ENCODE measurements at places on chromosomes 5 and 9. TPM values are rescaled to one million over a fixed set of nuclear protein-coding genes. Genes with fewer than 3 reads are reported as not detected.

GRCh38 chr9:22278426-22278825 lies 168.2 kb upstream of the DMRTA1 start:
- no peak for DNase-seq

GRCh38 chr9:16236882-16237281 lies 633.6 kb downstream of the BNC2 start:
- DNase-seq = no peak

DNA sequence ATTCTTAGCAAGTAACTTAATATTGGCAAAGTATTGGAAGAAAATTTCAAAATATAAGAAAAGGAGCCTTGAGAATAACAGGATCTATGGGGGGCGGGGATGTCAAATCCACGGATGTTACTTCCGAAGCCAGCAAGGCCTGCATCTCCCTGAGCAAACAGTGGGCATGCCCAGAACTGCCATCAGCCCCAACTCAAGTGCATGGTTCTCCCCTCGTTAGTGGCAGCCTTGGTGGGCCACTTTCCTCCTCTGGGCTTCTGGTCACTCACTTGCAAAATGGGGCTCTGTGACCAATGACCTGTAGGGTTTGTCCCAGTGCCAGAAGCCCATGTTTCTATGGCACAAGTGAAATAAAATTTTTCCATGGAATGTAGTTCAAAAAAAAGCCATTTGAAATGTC lies 27.2 kb upstream of the MED10 start:
- no peak for DNase-seq

DNA sequence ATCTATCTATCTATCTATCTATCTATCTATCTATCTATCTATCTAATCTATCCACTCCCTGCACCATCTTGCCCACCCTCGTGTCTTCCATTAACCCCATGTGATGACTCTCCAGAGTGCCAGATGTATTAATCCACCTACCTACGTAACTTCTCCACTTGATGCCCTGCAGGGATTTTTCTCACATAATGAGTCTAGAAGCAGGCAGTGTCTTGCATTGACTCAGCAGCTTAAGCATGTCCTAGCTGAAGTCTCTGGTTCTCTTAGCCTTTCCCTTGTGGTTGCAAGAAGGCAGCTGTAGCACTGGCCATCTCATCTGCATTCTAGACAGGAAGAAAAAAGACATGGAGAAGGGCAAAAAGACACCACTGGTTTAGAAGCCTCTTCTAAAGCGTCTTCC lies 96.7 kb upstream of the ALDH1B1 start:
- no peak for DNase-seq

Gene ARL10
- total RNA-seq = 5.4 TPM

Gene DMRT3
- not detected for total RNA-seq

Gene GDA
- total RNA-seq = 0.15 TPM

Gene ZNG1F
- 2.5 TPM for total RNA-seq

Gene TMEM174
- not detected for total RNA-seq

Gene MSX2
- 2.0 TPM for total RNA-seq

Data from heart left ventricle (tissue), 16 donors.